ENCODE measurements at places on chromosomes 2 and 18. TPM values are rescaled to one million over a fixed set of nuclear protein-coding genes. Genes with fewer than 3 reads are reported as not detected.

Gene FIGN
- total RNA-seq = 1.8 TPM

Gene THUMPD2
- 11.5 TPM for total RNA-seq

Gene PEX13
- 33.0 TPM for total RNA-seq

Gene ZNF142
- total RNA-seq = 22.6 TPM

Gene NCOA1
- 13.1 TPM for total RNA-seq

Gene ZSWIM2
- not detected for total RNA-seq

Gene PIEZO2
- 1.1 TPM for total RNA-seq

Gene PROKR1
- not detected for total RNA-seq

Gene IL1B
- total RNA-seq = 0.13 TPM

Gene ST6GAL2
- total RNA-seq = 4.5 TPM

Gene TMEM247
- not detected for total RNA-seq

Gene C2orf80
- total RNA-seq = not detected

Gene BMP10
- total RNA-seq = not detected

Gene SERPINB12
- total RNA-seq = not detected

Gene DLGAP1
- 2.6 TPM for total RNA-seq

DNA sequence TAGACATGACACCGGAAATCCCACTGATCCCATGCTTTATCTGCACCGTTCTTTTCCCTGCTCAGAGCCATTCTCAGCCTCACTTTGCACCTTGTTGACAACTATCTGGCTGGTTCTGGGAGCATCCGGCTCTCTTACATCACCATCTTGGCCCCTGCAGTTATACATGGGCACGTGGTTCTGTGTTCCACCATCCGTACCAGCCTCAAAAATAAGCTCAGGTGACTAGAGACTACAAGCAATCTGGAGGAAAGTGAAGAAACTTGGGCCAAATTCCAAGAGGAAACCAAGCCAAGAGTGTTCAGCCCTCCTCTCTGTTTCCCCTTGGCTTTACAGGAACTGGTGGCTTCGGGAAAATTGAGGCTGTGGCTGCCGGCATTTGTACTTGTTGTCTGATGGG, 244.6 kb upstream of the ACVR2A start:
- no peak for DNase-seq

- DNase-seq = no peak
These were observed 22.3 kb downstream of the DOK1 start for GRCh38 chr2:74576863-74577229.

- no peak for DNase-seq
These were observed 170.6 kb upstream of the FIGN start for GRCh38 chr2:163906410-163906809.

GRCh38 chr2:207731138-207731537, 19.7 kb downstream of the CCNYL1 start:
- no peak for DNase-seq

DNA sequence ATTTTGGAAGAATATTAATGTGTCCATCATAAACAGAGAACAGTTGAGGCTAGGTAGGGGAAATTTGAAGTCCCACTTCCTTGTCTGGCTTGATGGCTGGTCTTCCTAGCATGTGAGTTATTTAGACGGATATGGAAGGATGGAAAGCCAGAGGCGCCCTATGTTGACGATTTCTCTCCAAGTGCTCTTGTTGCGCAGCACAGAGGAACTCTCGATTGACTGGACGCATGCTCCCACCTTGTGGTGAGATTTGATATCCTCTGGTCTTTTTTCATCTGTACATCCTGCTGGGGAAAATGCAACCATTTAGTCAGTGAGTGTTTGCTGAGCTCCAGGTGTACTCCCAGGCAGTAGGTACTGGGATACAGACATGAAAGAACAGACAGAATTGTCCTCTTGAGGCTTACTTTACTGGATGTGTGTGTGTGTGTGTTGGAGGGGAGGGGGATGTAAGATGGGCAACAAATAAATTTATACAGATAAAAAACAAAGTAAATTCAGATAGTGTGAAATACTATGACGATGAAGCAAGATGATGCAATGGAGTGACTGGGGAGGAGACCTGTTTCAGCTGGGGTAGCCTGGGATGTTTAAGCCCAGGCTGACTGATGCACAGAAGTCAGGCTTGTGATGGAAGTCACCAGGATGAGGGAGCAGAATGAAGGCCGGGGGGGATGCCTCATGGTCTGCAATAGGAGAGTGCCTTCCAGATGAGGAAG, 137.2 kb downstream of the TRIM43 start:
- DNase-seq = peak; percentile 59

DNA sequence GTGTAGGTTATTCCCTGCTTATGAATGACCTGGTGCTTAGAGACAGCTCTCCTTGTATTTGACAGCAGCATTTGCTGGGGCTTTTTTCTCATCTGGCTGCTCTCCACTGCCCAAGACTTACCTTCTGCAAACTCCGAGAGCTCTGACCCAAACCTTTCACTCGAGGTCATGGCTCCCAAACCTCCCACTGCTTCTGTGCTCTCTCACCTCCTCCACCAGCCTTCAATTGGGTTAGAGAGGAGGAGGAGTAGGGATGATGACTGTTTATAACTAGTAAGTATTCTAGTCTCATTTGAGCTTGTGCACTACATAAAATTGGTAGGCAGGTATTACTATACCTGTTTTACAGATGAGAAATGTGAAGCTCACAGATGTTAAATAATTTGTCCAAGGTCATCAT, 40.1 kb downstream of the LIMS1 start:
- DNase-seq = no peak

GRCh38 chr18:10274301-10274700, 180.1 kb upstream of the APCDD1 start:
- DNase-seq = no peak

DNA sequence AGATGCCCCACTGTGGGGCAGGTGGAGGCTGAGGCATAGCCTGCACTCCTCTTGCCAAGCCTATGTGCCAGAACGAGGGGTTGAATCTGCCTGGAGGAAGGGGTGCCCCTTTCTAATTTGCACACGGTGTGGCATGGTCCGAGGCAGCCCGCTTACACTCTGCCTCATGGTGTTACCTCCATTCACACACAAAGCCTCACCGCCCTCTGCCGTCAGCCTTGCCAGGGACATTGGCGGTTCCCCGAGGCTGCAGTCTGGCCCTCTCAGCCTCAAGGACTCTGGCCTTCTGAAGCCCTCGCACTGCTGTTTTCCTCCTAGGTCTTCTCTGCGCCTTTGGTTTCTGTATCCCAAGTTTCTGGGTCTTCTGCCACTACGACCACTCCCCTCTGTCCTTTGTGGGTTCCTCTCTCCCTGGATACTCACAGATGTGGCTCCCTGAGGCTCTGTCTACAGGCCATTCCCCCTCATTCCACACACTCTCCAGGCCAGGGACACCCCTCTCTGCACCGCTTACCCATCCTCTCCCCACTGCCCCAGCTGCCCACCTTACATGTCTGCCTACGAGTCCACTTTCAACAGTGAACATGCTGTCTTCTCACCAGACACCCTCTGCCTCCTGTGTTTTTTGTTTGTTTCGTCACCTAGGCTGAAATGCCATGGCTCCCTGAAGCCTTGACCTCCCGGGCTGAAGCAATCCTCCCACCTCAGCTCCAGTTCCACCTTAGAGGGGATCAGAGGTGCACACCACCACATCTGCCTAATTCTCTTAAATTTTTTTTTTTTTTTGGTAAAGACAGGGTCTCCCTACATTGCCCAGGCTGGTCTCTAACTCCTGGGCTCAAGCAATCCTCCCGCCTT, 7.9 kb upstream of the ASPRV1 start:
- DNase-seq = no peak

DNA sequence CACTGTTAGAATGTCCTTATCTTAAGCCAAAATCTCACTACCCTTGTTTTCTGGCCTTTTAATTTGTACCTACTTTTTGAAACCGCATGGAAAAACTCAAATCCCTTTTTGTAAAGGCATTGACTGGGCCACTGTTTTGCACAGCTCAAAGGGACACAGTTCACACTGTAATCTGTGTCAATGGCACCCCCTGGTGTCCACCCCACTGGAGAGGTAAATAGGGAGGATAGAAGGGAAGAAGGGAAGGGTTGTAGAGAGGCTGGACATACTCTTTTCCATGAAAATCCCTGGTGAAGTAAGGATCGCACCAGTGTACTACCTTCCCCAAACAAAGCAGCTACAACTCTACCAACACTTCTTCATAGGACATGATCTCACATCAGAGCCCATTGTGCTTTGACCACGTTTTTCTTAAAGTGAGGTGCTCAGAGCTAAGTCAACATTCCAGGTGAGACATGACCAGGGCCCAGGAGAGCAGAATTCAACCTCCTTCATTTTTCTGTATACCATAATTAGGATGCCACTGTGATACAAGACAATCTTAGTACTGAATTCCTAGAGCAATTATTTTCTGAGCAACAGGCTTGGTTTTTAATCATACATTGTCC, 92.4 kb upstream of the RMDN2 start:
- DNase-seq = no peak
